AG04449 (cell line): ENCODE measurements at places on chromosomes 3 and 15.

GRCh38 chr3:152206243-152206760, 62.4 kb upstream of the MBNL1 start:
- DNase-seq, result no peak

DNA sequence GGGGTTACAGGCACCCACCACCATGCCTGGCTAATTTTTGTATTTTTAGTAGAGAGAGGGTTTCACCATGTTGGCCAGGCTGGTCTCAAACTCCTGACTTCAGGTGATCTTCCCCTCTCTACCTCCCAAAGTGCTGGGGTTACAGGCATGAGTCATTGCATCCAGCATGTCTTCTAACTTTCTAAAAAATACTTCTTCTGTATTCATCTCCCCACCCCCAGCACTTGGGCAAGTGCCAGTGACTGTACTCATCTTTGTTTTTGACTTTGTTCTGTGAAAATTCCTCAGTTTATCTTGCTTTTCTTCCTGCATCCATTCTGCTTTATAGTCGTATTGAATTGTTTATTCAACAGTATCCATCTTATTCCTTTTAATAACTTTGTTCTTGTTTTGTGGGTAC, 47.6 kb downstream of the ARIH1 start:
- no peak for DNase-seq

GRCh38 chr15:98727115-98728040, 79.0 kb downstream of the IGF1R start:
- DNase-seq, result peak; percentile 65

DNA sequence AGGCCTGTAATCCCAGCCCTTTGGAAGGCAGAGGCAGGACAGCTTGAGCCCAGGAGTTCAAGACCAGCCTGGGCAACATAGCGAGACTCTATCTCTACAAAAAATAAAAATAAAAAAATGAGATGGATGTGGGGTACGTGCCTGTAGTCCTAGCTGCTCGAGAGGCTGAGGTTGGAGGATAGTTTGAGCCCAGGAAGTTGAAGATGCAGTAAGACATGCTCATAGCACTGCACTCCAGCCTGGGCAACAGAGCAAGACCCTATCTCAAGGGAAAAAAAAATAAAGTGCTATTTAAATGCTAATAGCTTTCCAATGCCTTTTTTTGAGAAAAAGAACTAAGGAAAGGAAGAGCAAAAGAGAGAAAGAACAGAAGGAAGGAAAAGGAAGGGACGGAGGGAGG, 94.5 kb downstream of the MAGI1 start:
- DNase-seq, result no peak

DNA sequence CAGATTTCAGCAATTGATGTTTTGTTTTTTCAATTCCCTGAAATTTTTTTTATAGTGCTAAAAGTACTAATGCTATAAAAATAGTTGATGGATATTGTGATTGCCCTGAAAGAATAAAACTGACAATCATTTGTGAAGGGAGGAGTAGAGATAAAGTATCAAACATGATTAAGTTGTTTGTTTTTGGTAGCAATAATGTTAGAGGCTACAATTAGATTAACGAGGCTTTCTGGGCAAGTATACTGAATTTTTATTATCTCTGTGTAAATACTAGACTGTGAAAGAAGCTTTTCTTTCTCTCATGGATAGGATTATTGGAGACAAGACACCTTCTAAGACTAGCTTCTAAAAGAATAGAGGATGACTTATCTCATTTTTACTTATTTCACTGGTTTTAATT, 15.6 kb downstream of the NR1D2 start:
- DNase-seq, result no peak

DNA sequence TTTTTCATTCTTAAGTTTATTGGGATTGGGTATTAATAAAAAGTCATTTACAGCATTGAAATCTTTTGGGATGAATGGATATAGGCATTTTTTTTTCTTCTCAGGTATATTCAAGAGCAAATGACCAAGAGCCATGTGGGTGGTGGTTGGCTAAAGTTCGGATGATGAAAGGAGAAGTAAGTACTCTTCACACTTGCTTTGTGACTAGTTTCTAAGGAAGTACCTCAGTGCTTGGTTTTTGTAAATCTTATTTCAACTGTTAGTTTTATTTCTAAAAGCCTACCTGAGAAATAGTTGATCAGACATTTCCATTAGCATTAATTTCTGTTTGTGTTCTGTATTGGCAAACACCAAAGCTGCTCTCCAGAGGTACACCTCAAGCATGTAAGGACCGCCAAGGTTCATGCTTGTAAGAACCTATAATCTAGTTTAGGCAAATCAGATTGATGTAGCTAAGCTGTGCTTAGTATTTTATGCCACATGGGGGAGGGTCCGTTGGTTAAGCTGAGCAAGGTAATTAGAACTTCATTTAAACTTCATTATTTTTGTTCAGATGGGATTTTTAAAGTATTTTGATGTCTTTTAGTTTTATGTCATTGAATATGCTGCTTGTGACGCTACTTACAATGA, 35.4 kb downstream of the FXR1 start:
- DNase-seq, result no peak

DNA sequence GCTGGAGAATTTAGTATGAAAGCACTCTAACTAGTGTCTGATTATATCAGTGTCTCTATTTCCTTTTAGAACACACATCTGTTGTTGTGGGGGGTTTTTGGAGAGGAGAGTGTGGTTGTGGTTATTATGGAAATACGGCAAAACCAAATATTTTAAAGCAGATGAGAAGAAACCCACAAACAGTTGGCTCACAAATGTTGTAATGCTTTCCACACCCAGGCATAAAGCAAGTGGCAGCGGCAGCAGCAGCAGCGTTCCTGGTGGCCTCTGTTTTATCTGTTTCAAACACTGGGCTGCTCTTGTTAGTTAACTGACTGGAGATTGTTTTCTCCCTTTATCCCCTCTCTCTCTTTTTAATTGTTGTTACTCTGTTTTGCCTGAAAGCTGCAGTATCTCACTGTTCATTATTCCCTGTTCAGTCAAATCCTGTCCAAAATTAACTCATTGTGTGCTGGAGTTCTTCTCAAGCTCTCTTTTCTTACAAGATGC, 1045.5 kb upstream of the NR2F2 start:
- no peak for DNase-seq

DNA sequence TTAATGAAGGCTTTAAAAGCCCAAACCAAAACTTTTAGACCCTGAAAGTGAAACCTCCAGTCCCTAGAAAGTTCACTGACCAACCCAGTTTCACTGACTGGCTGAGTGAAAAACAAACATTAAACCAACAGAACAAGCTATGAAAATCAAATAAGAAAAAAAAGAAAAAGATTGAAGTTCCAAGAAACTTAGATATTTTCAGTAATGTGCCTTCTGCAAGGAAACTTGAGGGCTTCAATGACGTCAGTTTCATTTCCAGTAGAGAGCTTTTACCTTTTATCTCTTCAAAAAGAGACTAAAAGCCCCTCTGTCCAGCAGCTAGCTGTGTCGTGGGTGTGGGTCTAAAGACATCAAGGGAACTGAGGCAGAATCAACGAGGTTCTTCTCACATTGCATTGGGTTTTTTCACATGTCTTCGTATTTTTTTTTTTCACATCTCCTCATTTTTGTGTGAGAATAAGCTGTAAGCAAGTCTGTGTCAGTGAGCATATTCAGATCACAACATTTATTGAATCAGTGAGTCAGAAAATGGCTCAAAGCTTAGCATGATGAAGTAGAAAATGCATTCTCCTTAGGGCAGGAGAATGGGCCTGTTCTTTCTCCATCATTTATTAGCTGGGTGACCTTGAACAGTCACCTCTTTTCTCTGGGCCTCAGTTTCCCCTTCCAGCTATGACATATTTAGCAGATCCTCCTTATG, 54.8 kb upstream of the BCL6 start:
- no peak for DNase-seq

GRCh38 chr3:73419942-73420341, 204.8 kb downstream of the PDZRN3 start:
- no peak for DNase-seq

DNA sequence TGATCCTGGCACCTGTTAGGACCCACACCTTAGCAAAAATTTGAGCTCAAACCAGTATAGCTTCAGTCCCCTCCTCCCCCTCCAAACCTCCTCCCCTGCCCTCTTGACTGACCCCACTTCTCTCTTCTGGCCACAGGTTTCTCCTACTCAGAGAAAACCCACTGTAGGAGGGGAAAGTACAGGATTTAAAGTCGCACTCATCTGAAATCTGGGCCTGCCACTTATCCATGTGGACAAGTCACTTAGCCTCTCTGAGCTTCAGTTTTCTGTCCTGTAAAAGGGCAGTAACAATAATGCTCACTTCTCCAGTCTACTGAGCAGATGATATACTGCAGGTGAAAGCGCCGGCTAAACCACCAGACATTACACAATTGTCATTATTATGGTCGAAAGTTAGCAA, 142.7 kb downstream of the MEGF11 start:
- DNase-seq, result no peak

DNA sequence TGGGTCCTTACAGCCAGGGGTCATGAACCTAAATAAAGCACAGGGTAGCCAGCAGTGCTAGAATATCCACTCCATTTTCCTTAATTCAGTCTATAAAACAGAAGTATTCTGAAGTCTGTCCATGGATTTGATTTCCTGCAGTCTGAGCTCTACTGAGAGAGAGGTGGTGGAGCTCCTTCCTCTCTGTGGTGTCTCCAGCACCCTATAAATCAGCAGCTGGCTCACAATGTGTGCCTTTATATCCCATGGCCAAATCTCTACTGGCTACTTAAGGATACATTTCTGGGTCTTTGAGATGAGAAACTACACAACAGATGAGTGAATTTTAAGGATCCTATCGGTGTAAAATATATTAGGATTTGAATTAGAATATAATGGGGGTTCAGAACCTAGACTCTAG, 339.9 kb upstream of the RBMS3 start:
- DNase-seq, result no peak

DNA sequence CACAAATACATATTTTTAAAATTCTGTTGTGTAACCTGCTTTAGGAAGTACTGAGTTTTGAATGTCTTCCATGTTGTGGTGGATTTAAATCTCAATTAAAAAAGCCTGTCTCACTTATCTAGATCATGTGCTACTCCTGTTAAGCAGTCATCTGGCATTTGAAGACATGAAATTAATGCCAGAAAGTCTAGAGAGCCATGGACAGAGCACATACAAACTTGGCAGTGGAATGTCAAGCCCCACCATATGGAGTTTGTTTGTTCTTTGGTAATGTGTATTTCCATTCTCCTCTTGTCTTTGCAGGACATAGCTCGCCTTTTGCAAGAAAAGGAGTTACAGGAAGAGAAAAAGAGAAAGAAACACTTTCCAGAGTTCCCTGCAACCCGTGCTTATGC, 39.3 kb upstream of the UTS2B start:
- DNase-seq, result no peak

DNA sequence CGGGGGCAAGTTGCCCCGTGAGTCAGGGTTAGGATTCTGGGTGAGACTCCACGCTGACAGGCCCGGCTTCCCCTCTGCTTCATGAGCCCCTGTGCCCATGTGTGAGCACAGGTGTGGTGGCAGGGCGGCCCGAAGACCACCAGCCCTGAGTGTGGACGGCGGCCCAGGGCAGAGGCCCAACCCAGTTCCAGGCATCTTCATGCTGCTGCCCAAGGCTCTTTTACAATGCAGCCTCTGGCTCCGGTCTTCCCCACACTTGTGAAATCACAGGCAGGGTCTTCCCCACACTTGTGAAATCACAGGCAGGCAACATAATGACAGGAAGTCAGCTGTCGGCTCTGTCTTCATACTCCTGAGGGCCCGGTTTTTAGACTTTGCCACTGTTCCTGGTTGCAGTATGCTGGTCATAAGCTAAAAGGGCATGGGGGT, 78.8 kb downstream of the AAGAB start:
- DNase-seq, result no peak

DNA sequence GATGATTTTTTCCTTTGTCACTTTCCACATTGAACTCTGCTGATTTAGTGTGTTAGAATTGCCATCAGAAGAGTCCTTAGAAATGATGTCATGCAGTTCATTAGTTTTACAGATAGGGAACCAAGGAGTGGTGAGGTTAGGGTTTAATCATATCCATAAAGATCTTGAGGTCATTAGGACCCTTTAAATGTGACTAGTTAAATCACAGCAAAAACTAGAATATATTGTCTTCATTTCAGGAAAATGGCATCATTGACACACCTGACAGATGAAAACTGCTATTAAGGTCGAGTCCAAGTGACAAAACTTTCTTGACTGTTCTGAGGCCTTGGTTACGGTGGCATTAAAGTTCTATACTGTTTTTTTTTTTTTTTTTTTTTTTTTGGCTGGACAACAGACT, 50.5 kb downstream of the MBNL1 start:
- no peak for DNase-seq

GRCh38 chr3:126087552-126088175, 3.7 kb upstream of the SLC41A3 start:
- no peak for DNase-seq

DNA sequence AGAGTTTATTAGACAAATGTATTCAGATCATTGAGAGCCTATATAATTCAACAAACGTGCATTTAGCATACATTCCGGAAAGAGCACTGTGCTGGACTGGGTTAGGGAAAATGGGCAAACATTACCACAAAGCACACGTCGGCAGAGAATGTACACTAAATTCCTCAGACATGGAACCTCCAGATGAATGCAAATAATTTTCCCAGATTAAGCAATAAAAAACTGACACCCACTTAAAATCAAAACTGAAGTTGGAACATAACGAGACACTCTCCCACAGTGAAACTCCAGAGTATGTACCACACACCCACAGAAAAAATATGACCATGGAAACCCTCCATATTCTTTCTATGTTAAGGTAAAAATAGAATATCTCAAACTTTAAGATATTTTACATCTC, 4.8 kb downstream of the SECISBP2L start:
- no peak for DNase-seq

- no peak for DNase-seq
These were observed 252.7 kb downstream of the ROBO1 start for GRCh38 chr3:79515072-79515471.

- no peak for DNase-seq
These were observed 356.0 kb upstream of the RBMS3 start for GRCh38 chr3:28924744-28925360.

- no peak for DNase-seq
These were observed 344.4 kb upstream of the C2CD4B start for GRCh38 chr15:62509395-62509958.

- peak; percentile 12 for DNase-seq
These were observed 234.6 kb downstream of the RBMS3 start for GRCh38 chr3:29515451-29515850.

DNA sequence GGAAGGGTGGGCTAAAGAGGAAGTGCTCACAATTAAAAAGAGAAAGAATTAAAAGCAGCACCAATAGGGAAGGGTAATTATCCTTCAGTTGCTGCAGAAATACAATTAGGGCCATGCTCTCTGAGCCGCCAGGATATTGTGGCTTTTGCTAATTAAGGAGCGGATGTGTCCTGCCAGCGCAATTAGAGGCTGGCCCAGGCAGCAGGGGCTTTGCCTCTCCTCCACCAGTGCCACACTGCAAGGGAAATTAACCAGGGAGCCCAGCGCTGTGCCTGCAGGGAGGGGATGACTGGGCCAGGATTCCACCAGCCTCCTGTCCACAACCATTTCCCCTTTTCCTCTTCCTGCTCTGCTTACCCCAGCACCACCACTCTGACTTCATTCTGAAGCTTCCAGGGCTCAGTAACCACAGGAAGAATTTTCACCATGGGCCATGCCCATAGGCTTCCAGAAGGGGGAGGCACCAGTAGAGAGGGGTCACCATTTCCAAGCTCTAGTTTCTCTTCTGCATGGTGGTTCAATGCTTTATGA, 10.4 kb upstream of the AEN start:
- DNase-seq, result no peak

GRCh38 chr3:169546368-169546767, 117.1 kb downstream of the MECOM start:
- no peak for DNase-seq
